Amniotic epithelial cell (primary cell): ENCODE measurements at places on chromosomes 1 and 21.

DNA sequence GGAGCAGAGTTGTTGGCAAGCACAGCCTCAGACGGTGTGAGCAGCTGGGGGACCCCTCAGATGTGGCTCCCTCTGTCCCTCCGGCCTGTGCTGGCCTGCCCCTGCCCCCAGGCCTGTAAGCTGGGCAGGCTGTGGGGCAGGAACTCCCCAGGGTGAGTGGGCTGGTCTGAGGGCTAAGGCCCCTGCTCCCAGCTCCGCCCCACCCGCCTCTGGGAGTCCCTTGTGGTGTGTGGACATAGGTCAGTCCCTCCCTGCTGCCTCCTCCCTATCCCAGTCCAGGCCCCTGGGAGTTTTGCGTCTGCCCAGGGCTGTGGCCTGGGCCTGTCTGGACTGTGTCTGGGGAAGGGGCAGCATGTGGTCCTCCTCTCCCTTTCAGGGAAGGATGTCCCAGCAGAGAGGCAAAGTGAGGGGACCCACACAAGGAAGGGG lies 3.6 kb upstream of the VWA1 start:
- DNase-seq, result no peak

GRCh38 chr1:96515430-96515829 lies 206.2 kb upstream of the PTBP2 start:
- no peak for DNase-seq

GRCh38 chr1:154407198-154408091 lies 2.3 kb downstream of the IL6R start:
- no peak for DNase-seq

GRCh38 chr1:59766227-59766855 lies 48.4 kb upstream of the HOOK1 start:
- peak; percentile 42 for DNase-seq

DNA sequence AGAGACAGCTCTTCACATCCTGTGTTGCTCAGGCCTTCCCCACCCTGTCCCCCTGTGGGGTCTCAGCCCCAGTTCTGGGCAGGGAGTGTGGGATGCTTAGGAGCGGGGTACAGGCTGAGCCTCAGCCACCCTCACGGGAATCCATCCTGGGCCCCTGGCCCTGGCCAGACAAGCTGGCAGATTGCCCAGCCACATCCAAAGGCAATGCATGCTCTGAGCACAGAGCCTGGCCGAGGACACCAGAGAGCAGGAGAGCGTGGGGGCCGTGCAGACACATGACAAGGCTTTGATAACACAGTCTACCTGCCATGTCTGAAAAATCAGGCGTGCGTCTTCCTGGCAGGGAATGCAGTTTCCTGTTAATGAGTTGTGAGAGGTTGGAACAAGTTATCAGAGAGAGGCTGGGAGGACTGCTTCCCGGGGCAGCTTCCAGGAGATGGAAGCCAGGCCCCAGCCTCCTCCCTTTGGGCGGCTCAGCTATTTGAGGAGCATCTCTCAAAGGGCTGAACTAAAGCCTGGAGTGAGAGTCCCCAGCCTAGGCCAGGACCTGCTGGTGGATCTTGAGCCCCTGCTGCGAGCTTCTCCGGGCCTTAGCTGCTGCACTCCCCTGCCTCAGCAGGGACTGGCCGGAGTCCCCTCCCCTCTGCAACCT lies 72.2 kb upstream of the SELENON start:
- peak; percentile 53 for DNase-seq

DNA sequence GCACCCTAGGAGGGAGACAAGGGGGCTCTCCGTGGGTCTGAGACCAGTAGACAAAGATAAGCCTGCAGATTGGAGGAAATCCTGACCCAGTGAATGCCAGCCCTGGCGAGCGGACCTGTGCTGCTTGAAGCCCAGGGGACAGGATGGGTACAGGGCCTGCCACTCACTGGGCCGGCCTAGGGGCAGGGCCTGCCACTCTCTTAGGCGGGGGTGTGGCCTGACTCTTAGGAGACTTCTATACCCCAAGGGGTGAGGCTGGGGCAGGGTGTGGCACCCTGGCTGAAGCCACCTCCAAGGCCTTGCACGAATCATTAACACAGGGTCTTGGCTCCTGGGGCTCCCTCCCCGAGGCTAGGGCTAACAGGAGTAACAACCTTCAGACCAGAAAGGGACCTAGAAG lies 30.7 kb downstream of the TRIM62 start:
- no peak for DNase-seq

GRCh38 chr1:50697440-50698421 lies 262.3 kb downstream of the FAF1 start:
- DNase-seq, result peak; percentile 89

DNA sequence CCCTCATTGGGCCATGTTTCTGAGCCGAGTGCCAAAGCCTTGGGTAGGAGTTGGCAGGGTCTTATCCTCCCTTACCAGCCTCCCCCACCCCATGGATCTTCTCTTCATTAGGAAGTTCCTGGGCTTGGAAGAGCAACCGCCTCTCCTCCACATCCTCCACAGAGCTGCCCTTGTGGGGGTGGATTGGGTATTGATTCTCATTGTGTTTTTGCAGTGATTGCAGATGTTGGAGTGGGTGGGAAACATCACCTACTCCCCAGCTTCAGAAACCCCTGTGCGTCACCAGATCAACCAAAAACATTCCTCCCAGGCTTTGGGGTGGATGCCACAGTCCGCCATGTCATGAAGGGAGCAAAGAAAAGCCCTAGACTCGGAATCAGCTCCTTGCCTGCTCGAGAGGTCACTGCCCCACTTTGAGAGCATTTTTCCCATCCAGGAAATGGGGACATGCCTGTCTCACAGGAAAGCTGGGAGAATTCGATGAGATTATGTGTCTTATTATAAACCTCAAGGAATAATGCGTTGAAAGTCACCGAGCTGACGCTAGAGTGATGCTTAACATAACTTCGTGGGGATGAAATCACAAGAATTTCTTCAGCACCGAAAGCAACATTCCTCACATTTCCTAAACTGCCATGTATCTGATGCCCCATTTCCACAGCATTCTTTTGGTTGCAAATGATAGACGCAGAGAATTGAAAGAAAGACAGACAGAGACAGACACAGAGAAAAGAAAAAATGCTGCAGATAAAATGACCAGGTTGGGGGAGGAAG lies 44.7 kb upstream of the ZBTB40 start:
- DNase-seq, result peak; percentile 50

GRCh38 chr1:156964441-156964840 lies 44.0 kb downstream of the LRRC71 start:
- DNase-seq, result no peak

DNA sequence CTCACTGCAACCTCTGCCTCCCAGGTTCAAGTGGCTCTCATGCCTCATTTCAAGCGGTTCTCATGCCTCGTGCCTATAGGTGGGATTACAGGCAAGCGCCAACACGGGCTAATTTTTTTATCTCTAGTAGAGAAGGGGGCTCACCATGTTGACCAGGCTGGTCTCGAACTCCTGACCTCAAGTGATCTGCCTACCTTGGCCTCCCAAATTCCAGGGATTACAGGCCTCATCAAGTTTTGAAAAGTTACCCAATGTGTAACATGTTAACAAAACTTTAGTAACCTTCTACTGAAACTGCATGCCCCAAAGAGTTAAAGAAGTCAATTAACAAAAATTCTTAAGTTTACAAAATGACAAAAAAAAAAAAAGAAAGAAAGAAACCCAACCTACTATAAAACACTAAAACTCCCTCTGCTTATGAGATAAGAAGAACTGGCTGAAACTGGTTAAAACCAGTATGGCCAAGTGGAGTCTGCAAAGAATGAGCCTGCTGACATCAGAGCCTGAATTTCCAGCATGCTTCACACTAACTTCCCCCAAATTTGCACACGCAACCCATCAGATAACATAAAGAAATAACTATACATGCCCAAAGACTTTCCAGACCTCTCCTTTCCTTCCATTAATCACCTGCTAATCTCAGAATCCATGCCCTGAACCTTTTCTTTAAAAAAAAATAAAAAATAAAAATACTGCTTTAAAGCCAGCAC lies 25.5 kb upstream of the PSMG1 start:
- peak; percentile 62 for DNase-seq

- DNase-seq, result peak; percentile 38
These were observed 108.0 kb downstream of the HLCS start for GRCh38 chr21:36858320-36858957.

DNA sequence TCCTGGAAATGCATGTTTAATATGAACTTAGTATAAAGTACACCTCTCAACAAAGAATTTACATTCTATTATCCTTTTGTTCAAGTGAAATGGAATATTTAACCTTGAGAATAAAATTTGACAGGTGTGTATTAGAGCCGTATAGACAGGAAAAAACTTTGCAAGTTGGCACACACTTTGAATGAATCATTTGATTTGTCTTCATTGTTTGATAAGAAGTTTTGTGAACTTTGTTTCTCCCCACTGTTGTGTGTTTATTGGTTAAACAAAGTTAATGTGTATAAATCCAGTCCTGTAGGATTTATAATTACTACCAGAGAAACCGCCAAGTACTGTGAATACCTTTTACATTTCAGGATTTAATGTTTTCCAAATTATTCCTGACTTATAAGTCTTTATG lies 2.0 kb downstream of the SYDE2 start:
- no peak for DNase-seq

GRCh38 chr1:180154003-180154324 lies 705 bp upstream of the QSOX1 start:
- no peak for DNase-seq

GRCh38 chr1:110713221-110713620 lies 38.5 kb upstream of the KCNA3 start:
- no peak for DNase-seq

- DNase-seq, result no peak
These were observed 500.7 kb upstream of the NFIA start for GRCh38 chr1:60581455-60582220.

- DNase-seq, result no peak
These were observed 253.8 kb downstream of the LTN1 start for GRCh38 chr21:28738882-28739281.

DNA sequence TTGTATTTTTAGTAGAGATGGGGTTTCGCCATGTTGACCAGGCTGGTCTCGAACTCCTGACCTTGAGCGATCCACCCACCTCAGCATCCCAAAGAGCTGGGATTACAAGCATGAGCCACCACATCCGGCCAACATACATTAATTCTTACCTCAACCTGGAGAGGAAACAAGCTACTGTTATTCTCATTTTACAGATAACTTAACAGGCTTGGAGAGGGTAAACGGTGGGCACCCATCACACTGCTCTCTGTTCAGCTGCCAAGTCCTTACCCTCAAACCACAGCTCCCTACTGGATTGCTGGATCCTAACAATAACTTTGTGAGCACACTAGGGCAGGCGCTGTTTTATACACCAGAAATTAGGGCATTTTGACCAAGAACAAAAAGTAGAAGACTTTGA lies 93.6 kb upstream of the BARHL2 start:
- no peak for DNase-seq

- peak; percentile 50 for DNase-seq
These were observed 46.3 kb downstream of the GPA33 start for GRCh38 chr1:167043752-167044488.

GRCh38 chr1:148386617-148387016 lies 96.5 kb downstream of the PPIAL4G start:
- DNase-seq, result no peak

DNA sequence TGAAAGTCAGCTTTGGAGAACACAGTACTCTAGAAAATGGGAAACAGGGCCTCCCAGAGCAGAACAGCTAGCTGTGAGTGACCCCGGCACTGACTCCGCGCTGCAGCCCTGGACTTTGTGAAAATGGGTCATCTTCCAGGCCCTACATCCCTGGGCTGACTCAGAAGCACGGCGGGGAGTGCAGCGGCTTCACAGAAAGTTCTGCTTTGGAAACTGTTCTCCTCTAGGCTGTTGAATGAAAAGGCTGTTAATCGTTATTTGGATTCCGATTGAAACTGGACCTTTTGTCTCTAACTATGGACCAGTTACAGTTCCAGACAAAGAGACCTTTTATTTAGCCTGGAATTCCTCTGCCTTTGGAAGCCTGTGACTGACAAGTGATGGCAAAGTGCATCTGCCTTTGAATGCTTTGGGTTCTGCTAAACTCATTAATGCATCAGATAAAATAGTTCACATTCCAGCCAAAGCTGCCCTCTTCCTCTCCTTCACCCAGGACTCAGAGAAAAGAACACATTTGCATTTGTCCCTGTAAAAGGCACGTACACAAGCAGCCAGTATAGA lies 144.9 kb upstream of the HOOK1 start:
- peak; percentile 81 for DNase-seq

- DNase-seq, result peak; percentile 49
These were observed 6.8 kb upstream of the LAPTM5 start for GRCh38 chr1:30764396-30764795.

- DNase-seq, result no peak
These were observed 59.2 kb downstream of the HTR6 start for GRCh38 chr1:19723874-19724273.

DNA sequence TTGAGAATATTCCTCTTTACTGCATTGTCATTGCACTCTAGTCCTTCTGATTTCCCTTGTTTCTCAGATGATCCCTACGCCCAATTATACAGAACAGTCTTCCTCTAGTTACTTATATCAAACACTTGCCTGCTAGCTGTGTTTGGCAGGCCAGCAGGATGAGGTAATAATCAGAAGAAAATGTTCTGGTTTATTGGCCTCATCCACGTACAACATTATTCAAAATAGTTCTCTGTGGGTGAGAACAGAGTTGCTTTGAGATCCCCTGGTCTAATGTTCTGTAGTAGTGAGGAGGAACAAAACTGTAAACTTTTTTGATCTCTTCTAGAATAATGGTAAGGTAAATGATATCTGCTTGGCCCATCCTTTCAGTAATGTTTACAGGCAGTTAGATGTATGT lies 22.3 kb upstream of the C1orf105 start:
- DNase-seq, result peak; percentile 33

GRCh38 chr1:178899402-178899801 lies 28.5 kb upstream of the ANGPTL1 start:
- DNase-seq, result no peak

- DNase-seq, result peak; percentile 98
These were observed 55.2 kb upstream of the TARBP1 start for GRCh38 chr1:234533975-234534876.

GRCh38 chr1:52268372-52268771 lies 97.6 kb downstream of the CC2D1B start:
- no peak for DNase-seq

GRCh38 chr1:9753121-9753531 lies 70.6 kb downstream of the CLSTN1 start:
- peak; percentile 74 for DNase-seq

DNA sequence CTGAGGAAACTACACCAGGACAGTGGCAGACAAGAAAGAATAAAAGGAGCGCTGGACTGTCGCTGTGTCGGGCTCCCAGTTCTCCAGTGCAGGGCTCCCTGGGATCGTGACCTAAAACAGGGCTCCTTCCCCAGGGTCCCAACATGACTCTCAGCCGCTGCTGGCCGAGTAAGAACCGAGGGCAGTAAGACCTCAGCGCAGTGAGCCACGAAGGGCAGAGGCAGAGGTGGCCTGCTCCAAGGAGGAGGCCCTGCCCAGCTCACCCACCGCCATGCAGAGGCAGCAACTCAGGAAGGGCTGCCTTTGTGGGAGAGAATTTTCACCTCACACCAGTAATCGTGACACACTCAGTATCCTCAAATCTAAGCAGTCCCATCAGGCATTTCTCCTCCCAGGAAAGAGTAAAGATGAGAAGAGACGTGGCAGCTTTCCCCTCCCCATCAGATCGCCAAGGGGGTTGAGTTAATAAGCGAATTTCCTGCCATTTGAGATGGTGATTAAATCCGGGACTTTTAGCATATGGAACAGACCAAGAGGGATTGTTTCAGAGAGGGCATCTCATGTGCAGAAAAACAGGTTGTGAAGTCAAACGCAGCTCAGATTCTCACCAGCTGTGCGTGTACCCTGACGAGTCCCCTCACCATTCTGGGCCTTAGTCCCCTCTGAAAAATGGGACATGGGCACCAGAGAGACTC lies 19.8 kb upstream of the ARTN start:
- no peak for DNase-seq

GRCh38 chr1:93588955-93589354 lies 92.7 kb downstream of the BCAR3 start:
- DNase-seq, result no peak
